Calu3 (cell line): ENCODE measurements at places on chromosomes 6 and 20. TPM values are rescaled to one million over a fixed set of nuclear protein-coding genes. Genes with fewer than 3 reads are reported as not detected.

Gene OXT
- total RNA-seq = not detected in 2 replicates

Gene BHLHE23
- total RNA-seq = not detected in 2 replicates

Gene C6orf163
- total RNA-seq = 5.9 TPM in 2 replicates

Gene TNFRSF21
- 255 and 282 TPM in 2 replicates for total RNA-seq

Gene MMP24
- 5.8 and 8.2 TPM in 2 replicates for total RNA-seq

Gene GLP1R
- total RNA-seq = 4.8 and 10.2 TPM in 2 replicates

Gene PBOV1
- total RNA-seq = not detected in 2 replicates

Gene ERMARD
- total RNA-seq = 16.2 and 22.0 TPM in 2 replicates

Gene PYGB
- 253 and 258 TPM in 2 replicates for total RNA-seq

Gene C20orf202
- 0.22 TPM in 1 of 2 replicates, not detected in the other for total RNA-seq

Gene KCNG1
- 3.9 and 6.8 TPM in 2 replicates for total RNA-seq

Gene CRIP3
- 2.3 and 5.4 TPM in 2 replicates for total RNA-seq

Gene ARMC2
- 4.5 and 7.1 TPM in 2 replicates for total RNA-seq

Gene ABHD16B
- total RNA-seq = 0.24 TPM in 1 of 2 replicates, not detected in the other

Gene HLA-DQB1
- 139 and 190 TPM in 2 replicates for total RNA-seq

Gene SYNCRIP
- 153 and 164 TPM in 2 replicates for total RNA-seq

Gene GTSF1L
- not detected in 2 replicates for total RNA-seq
